ENCODE measurements at places on chromosomes 6 and 20.

DNA sequence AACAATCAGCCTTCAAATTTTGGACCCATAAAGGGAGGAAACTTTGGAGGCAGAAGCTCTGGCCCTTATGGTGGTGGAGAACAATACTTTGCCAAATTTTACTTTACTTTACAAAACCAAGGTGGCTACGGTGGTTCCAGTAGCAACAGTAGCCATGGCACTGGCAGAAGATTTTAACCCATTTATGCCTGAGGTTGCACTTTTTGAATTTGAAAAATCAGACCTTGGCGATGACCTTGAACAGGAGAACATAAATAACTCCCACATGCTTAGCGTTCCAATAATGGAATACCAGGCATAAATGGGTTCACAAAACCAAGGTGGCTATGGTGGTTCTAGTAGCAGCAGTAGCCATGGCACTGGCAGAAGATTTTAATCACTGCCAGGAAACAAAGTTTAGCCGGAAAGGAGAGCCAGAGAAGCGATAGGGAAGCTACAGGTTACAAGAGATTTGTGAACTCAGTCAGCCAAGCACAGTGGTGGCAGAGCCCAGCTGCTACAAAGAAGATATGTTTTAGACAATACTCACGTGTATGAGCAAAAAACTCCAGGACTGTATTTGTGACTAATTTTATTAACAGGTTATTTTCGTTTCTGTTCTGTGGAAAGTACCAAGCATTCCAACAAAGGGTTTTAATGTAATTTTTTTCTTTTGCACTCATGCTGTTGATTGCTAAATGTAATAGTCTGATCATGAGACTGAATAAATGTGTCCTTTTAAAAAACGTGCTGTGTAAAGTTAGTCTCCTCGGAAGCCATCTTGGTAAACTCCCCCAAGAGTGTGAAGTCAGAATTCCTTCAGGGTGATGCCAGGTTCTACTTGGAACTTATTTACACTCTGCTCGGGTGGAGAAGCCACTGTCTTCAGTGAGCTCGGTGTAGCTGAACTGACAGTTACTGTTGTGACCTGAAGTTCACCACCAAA is 6.7 kb downstream of the SFT2D1 start:
- DNase-seq, result no peak

DNA sequence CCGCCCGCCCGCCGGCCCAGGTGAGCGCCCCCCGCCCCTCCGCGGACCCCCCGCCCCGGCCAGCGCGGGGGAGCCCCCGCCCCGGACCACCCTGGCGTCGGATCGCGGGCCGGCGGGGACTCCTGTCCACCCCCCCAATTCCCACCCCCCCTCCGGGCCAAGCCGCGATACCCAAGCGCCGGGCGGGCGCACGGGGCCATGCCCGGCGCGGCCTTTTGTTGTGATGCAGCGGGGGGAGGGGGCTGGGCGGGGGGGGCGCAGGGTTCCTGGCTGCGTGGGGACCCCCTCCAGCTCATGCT is 245 bp downstream of the SRC start:
- no peak for DNase-seq

- no peak for DNase-seq
Observed at GRCh38 chr6:87741001-87741650, 39.1 kb upstream of the AKIRIN2 start.

- no peak for DNase-seq
Observed at GRCh38 chr6:2517401-2517800, 233.3 kb downstream of the MYLK4 start.

GRCh38 chr6:106885679-106886078 is 88.8 kb downstream of the CD24 start:
- DNase-seq, result no peak

All from activated T-helper 1 cell treated with Interleukin-2 at 50 U/mL for 16 hours (primary cell).